ENCODE measurements at places on chromosomes 6 and 20.

DNA sequence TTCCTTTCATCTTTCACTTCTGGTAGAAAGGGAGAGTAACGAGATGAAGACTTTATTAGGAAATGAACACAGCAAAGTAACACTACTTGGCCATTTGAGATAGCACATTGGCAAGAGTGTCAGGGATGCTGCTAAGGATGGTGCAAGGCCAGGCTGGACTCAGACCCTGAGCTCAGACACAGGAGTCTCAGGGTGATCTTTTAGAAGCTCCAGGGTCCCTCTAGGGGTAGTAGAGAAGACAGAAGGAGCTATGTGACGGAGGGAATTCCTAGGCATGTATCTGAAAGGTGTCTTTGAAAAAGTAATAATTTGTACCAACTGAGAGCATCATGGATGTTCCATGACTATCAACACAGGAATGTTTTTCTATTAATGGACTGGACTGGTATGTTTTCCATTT lies 436.5 kb downstream of the DHX35 start:
- DNase-seq, result no peak

- no peak for DNase-seq
These were observed 212.6 kb downstream of the ZDHHC14 start for GRCh38 chr6:157593596-157593995.

GRCh38 chr20:57481281-57481711 lies 43.6 kb downstream of the CTCFL start:
- DNase-seq, result no peak

DNA sequence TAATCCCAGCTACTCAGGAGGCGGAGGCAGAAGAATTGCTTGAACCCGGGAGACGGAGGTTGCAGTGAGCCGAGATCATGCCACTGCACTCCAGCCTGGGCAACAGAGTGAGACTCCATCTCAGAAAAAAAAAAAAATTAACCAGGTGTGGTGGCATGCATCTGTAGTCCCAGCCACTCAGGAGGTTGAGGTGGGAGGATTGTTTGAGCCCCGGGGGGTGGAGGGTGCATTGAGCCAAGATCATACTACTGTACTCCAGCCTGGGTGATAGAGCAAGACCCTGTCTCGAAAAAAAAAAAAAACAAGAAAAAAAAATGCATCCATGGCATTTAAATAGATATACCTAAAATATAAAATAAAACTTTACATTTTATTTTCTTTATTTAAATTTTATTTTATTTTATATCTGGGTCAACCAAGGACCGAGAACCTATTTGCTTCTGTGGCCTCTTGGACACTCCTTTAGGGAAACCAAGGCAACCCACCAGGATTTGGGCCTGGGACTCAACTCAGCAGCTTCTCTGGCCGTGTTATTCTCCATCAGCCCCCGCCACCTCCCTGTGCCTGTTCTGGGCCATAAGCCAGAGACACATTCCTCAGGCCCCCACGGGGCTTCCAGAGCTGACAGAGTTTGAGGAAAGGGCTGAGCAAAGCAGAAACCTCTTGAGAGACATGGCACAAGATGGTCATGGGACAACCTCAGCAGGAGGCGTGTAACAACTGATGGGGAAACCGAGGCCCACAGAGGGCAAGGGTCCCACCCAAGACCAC lies 6.2 kb downstream of the SNTA1 start:
- DNase-seq, result no peak

DNA sequence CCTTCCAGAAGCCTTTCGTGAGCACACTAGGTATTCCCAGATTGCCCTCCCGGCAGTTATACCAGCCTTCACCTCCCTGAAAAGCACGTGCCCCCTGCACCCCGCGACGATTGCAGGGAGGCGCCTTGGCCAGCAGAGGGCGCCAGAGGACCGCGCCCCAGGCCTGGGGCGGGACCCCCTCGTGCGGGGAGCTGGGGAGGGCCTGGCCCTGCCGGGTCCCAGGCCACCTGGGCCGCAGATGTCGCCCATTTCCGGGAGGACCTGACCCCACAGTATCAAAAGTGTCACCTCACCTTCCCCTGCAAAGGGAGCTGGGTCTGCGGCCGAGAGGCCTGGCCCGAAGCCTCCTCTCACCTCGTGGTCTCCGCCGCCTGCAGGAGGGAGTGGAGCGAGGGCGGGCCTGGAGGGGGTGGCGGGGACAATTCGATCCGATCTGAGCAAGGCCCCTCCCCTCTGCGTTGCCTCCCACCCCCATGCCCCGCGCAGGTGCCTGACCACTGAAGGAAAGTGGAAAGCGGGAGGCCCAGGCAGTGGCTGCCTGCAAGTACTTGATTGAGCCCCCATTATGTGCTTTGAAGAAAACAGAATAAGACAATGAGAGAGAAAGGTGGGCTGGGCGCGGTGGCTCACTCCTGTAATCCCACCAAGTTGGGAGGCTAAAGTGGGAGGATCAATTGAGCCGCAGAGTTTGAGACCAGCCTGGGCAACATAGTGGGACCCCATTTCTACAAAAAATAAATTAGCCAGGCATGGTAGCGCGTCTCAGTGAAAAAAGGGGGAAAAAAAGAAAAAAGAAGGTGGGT lies 3.5 kb upstream of the SNAI1 start:
- DNase-seq, result no peak

DNA sequence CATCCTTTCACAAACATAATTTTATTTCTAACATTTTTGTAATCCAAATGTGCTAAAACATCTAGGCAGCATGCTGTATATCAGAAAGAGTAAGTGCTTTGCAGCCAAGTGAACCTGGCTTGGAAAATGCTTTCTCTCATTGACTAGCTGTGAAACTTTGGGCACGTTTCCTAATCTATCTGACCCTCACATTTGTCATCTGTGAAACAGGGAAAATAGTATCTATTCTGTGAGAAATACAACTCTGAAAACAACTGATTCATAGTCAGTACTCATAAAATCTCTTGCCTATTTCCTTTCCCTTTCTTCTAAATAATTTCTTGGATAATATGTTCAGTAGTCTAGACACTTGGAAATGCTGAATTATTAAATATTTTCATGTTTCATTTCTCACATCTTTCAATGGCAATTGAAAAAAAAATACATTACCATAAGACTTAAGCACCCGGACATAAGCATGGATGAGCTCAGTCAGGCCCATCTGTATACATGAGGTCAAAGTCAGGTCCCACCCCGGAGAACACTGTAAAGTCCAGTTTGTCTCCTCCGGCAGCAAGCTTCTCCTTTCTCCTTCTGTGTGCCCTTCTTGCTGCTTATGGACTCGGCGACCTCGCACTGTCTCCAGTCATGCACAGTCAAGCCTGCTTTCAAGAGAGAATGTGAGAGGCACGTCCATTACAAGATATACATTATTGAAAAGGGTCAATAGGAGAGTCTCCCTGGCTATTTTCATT lies 455.0 kb upstream of the SOX4 start:
- DNase-seq, result no peak

- DNase-seq, result no peak
These were observed 99.4 kb downstream of the NCOA3 start for GRCh38 chr20:47600967-47601547.

DNA sequence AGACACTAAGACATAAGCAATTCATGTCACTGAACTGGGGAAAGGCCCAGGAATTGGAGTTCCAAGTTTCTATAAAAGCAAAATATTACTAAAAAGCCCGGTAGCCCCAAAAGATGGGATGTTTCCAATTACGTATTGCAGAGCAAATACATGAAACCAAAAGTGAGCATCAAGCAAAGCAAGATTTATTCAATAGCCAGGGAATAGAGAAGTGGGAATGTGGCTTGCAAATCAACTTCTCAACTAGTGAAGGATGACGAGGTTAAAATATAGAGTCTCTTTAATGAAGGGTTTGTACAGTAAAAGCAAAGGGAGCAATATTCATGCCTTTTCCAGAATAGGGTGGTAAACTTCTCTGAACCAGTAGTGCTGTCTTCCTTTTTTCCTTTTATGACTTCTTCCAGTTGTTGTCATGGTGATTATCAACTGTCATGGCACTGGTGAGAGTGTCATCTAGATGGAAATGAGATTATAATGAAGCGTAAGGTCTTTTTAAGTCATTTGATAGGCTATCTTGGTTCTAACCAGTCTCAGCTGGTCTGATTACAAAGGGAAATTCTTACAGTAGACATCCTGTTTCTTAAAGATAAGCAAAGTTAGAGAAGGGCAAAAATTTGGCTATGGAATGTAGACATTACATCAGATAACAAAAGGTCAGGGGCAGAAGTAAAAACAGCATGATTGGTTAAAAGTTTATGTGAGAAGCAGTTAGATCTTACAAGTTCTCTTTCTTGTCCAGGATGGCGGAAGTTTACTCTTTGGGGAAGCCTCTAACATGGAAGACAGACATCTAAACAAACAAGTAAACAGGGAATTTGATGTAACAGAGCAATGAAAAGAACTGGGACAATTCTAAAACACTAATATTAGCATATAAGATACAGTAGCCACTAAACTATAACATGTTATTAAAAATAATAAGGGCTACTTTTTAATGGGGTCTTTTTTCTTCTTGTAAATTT lies 96.9 kb downstream of the TBX18 start:
- DNase-seq, result no peak

GRCh38 chr6:70651326-70651905 lies 16.3 kb upstream of the SMAP1 start:
- no peak for DNase-seq

GRCh38 chr6:7053125-7053774 lies 54.5 kb upstream of the RREB1 start:
- DNase-seq, result no peak

- DNase-seq, result no peak
These were observed 152.9 kb downstream of the ERMARD start for GRCh38 chr6:169904051-169904922.

DNA sequence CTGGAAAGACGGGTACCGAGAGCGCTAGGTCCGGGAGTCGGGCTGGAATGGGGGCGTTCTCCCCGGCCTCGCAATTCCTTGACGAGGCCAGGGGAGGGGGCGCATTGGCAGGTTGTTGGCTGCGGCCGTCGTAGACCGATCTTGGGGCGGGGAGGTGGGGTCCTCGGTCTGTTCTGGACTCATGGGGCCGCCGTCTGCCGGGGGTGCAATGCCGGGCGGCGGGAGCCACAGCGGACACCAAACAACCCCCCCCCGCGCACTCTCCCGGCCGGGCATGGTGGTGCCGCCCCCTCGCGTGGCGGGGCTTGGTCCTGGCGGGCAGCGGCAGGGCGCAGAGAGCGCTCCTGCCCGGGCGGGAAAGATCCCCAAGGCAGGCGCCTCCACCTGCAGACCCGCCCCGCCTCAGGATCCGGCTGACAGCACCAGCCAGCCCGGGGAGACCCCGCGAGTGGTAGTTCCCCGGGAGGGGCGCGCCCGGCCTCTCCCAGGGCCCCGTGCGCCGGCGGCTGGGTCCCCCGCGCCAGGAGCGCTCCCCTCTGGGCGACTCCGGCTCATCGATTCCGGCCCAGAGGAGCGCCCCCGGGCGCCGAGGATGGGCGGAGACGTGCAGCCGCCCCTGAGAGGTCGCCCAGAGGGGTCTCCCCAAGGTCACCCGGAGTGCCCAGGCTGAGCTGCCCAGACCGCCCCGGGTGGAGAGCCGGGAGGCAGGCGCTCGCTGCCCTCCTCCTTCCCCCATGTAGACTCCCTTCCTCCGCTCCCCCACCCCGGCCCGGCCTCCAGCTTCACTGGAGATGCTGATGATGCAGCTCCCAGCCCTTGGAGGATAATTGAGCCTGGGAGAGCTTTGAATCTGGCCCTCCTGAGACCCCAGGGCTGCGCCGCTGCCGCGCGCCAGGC lies 709 bp downstream of the PPP1R16B start:
- no peak for DNase-seq

DNA sequence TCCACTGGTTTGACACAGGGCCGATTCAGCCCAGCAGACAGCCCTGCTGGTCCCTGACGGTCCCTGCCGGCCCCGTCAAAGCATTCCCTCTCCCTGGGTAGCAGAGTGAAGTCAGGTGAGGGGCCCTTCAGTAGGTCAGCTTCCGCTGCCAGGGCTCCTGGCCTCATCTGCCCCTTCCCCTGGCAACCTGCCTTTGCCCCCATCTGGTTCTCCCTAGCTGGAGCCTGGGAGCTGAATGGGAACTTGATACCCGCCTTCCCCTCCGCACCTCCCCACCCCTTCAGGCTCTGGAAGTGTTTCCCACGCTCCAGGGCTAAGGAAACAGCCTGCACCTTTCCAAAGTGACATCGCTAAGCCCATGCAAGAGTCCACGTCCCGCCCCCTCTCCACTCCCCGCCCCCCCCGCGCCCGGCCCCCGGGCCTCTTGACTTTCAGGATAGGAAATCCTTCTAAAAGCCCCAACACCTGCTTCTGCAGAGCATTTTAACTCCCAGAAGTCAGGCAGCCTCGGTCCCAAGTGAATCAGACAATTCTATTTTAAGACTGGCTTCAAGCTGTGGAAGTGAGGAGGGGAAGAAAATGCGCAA lies 53.3 kb downstream of the ISM1 start:
- no peak for DNase-seq

DNA sequence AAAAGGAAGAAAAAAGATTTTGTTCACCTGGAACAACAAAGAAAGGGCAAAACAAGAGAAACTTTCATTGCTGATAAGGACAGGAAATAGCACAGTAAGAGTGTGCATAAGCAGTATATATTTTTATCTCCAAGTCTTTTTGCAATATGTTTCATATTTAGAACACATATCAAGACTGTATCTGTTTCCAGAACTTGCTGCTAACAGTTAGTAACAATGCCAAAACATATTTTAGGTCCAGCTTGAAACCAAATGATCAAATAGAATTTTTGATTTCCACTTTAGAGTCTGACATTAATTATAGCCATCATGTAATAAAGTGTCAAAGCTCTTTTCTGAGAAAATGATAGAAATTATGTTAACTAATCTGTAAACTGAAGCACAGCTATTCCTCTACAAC lies 143.5 kb upstream of the SUPT3H start:
- no peak for DNase-seq

- DNase-seq, result no peak
These were observed 30.6 kb upstream of the GRM4 start for GRCh38 chr6:34176261-34177031.

GRCh38 chr20:53829724-53830521 lies 236.3 kb upstream of the ZNF217 start:
- DNase-seq, result no peak

GRCh38 chr6:30781743-30782424 lies 37.5 kb upstream of the IER3 start:
- DNase-seq, result no peak

GRCh38 chr6:133814238-133814637 lies 74.7 kb upstream of the TCF21 start:
- no peak for DNase-seq

DNA sequence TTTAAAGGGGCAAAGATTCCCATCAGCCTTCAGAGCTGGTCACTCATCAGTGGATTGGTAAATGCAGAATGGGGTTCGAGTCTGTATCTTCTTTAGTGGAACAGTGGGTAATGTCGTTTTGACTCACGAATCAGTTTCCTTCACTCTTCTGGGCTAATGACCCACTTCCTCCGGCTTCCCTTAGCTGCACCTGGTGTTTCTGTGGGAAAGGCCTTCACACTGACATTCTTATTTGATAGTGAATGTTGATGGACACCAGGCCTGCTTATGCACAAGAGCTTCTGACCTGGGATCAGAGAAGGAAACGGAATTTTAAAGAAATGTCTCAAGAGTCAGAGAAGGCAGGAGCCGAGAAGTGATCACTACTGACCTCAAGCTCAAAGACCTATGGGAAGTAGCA lies 272.0 kb upstream of the SULF2 start:
- DNase-seq, result no peak
